ENCODE measurements at places on chromosomes 3 and 15.

GRCh38 chr3:66609660-66610561, 109.1 kb upstream of the LRIG1 start:
- no peak for DNase-seq

GRCh38 chr3:72004749-72005292, 219.9 kb upstream of the PROK2 start:
- no peak for DNase-seq

DNA sequence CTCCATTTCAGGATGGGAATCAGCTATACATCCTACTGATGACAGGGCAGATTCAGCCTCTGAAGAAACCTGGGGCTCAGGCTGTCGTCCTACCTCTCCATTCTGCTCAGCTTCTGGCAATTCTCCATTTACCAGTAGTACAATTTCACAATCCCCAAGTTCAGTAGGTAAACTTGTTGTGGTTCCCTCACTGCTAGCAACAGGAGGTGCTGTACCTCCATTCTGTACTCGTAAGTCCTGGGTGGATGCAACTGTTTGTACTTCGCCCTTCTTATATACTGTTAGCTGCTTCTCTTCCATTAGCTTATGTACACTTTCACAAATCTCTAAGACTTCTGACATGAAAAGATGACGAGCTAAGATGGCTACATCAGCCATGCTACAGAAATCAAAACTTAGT, 11.6 kb downstream of the ZBTB11 start:
- DNase-seq: no peak

DNA sequence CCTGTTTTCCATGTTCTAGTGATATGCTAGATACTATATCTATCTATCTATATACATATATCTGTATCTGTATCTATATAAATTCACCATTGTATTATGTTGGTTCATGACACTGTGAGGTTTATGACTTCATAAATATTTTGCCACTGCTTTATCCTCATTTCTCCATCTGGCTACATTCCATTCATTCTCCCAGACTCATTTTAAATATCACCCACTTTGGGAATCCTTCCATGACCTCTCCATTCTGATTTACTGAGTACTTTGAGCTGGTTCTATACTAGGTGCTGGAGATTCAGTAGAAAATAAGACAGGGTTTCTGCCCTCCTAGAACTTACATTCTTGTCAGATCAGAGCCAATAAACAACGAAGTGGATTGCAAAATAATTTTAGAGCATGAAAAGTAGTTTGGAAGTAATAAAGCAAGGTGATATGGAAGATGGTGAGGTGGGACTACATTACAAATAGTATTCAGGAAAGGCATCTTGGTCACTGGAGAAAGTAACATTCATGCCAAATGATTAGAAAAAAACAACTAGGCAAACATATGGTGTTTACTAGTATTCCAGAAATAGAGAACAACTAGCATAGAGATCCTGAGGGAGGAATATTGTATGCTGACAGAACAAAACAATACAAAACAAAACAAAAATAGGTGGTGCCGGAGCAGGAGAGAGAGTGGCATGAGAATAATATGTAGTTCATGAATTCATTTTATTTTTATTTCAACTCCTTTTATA, 11.6 kb upstream of the PLSCR4 start:
- no peak for DNase-seq

DNA sequence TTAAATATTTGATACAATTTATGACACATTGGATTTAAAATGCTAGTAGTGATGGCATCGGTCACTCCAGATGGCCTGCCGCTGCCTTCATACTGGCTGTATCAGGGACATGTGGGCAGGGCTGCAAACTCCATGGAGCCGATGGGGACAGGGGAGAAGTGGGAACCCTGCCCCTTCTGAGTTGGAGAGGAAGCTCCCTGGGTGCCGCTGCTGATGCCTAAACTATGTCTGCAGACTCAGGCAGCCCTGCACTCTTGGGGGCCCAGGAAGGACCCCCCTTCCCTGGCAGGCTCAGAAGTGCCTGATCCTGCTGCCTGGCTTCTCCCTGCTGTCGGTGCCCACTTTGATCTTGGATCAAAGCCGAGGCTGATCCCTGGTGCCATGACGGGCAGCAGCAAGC, 1522.1 kb downstream of the OTOL1 start:
- DNase-seq: no peak

DNA sequence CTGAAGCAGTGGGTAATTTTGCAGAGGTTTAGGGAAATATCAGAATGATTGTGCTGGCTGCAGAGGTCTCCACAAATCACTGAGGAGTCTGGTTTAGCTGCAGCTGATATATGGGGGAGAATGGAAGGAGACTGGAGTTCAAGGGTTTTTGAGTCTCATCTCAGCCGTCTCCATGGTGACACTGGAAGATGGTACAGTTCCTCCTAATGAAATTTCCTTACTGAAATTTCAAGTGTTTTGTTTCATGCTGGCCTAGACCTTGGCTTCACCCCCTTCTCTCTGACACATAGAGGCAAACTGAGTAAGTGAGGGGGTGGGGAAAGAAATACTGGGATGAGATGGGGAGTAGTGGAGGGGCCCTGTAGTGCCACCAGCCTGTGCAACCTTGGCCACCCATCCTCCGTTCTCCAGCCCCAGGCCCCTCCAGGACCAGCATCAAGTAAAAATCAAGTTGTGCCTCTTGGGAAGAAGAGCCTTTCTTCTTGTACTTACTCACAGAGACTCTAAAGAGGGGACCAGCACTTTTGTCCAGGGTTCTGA, 17.8 kb upstream of the MORF4L1 start:
- no peak for DNase-seq

GRCh38 chr3:186235554-186235953, 126.5 kb downstream of the DGKG start:
- DNase-seq: no peak

DNA sequence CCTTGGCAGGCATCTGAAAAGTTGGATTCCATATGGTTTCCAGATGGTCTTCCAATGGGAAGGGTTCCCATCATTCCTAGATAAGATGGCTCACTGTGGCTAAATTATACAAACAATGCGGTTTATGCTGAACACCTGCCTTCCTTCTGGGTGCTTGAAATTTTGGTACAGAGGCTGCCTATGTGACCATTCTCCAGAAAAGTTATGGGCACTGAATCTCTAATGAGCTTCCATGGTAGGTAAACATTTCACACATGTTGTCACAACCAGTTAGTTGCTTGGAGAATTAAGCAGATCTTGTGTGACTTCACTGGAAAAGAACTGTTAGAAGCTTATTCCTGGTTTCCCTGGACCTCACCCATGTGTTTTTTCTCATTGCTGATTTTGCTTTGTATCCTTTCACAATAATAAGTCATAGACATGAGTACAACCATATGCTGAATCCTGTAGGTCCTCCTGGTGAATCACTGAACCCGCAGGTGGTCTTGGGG, 30.1 kb downstream of the PLOD2 start:
- no peak for DNase-seq

DNA sequence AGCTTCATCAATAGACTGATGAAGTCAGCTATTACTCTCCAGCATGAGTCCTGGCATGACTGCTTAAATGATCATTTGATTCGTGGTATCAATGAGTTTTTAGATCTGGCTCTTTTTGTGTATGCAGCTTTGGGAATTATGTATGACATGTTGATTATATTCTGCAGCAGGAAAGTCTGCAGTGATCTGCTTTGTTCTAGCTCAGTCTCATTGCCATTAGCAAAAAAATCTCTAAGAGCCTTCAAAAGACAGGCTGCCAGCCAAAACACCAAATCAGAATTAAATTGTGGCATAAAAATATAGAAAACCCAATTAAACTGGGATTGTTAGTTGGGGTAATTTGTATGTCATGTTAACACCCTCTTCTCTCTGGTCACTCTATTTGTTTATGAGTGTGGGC, 1021.0 kb upstream of the SEMA6D start:
- DNase-seq: no peak

GRCh38 chr3:38009807-38010591, 19.4 kb downstream of the VILL start:
- no peak for DNase-seq

DNA sequence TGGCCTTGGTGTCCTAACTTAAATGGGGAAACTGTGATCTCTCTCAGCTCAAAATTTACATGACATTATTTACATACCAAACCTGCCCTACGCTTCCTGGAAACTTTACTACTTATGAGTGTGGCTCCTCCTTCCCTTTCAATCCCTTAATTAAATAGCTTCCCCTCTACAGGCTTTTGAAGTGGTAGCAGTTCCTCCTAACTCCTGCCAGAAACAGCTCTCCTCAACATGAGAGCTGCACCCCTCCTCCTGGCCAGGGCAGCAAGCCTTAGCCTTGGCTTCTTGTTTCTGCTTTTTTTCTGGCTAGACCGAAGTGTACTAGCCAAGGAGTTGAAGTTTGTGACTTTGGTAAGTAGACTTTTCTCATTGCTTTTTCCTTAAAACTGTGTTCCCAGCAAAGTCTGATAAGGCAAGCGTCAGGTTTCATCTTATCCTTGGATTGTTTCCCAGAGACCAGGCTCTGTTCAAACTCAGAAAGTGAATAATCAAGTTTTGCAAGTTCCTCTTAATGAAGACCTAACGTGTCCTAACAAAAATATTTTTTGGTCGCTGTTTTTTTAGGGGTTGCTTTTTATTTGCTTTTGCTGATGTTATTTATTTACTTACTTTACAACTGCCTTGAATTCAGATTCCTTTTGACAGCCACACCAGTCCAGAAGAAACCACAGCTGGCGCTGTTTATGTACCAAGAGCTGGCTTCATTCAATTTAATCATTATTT, at the start of gene ACP3:
ACP3 (plus strand) TSS at position 179 of the 720 bp plus-strand sequence; CDS start at position 229, 50 bp downstream.
- DNase-seq: no peak

Data from HAP-1 (cell line).